ENCODE measurements at places on chromosomes 7 and 10.
A peak's percentile ranks its signal among the peaks of the same experiment; 100 is the strongest.

DNA sequence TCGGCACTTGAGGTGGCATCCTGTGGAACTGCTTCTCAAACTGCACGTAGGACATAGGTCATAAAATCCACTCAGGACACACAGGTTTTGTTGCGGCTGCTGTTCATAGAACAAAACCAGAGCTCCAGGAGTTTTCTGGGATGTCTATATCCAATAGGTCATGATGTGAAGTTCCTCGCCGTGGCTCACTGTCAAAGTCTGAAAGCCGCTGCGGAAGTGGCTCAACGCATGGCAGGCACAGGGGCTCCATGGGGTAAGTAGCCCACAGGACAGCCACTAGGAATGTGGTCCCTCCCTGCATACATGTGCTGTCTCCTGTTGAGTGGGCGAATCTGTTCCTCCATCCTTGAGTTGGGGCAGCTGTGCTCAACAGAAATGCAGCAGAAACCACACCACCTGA, 72.2 kb downstream of the PRKAG2 start:
- DNase-seq = no peak

DNA sequence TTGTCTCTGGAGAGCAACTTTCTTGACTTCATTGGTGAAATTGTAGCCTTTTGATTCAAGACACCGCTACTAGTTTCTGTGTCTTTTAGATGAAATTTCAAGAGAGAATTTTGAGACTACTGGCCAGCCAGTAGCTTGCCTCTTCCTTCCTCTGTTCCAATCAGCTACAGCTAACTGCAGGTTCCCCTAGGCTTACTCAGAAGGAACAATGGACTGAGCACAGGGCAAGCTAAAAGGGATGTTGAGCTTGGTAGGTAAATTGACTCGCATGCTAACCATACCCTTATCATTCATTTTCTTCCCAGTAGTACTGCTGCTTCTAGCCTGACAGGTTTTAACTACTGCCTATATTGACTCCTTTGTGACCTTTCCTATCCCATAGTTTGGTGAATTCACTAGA, 81.1 kb downstream of the RUNDC3B start:
- no peak for DNase-seq

DNA sequence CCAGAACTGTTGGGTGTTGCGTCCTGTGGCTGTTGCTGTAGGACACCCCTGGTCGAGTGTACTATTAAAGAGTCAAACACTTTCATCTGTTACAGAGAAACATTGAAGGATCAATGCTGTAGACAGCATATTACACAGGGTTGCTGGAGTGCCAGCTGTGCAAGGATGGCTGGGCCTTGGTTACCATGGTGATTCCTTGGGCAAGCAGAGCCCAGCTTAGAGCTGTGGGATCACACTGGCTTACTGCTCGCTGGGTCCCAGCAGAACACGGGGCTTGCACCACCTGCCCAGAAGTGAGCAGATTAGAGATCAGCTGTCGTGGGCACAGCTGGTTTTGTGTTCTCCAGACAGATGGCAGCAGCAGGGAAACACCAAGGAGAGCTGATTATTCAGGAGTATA, 76.0 kb downstream of the GPR141 start:
- no peak for DNase-seq

DNA sequence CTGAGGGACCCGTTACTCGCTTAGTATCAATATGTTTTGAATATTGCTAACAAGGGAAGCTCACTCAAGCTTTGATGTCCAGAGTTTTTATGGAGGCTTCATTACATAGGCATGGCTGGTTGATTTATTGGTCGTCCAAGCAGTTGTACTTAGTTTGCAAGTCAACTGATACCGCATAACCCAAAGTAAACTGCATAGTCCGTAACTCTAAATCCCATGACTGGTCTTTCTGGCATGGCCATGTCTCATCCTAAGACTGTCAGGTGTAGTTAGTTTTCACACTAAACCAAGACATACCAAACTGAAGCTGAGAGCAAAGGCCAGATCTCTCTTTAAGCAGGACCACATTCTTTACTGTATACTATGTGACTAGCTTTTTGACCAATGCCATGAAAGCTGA, 397.9 kb downstream of the TFEC start:
- DNase-seq = no peak

GRCh38 chr7:53697913-53698312, 662.5 kb downstream of the POM121L12 start:
- DNase-seq = no peak

DNA sequence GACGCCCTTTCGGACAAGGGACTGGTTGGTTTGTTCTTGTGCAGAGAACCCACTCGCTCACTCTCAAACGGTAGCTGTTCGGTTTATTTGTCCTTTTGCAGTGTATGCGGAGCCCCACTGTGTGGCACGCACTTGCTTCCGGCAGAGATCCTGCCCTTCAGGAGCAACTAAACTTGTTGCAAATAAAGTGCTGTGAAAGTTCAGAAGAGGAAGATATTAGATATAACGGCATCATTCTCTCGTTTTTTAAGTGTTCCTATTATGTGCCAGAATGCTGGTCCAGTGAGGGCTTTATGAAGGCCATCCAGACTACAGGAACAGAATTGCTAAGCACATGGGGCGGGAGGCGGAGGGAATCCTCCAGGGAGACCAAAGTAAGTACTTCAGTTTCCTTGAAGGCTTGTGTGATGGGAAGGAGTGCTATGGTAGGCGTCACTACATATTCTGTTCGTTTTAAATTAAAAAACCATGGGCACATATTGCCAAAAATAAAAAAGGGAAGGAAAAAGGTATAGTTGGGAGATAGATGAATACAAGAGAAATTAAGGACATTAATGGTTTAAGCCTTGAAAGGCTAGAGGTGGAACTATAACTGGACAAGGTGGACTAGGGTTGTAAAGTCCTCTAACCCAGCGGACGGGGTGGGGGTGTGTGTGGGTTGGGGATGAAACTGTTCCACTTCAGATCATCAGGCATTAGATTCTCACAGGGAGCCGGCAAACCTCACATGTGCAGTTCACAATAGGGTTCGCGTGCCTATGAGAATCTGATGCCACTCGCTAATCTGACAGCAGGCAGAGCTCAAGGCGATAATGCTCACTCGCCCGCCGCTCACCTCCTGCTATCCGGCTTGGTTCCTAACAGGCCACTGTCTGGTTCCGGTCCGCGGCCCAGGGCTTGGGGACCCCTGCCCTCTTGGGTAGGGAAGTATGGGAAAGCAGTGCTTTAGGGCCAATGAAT, 704 bp upstream of the ERLIN1 start:
- peak; percentile 42 for DNase-seq

GRCh38 chr7:28812616-28813015, 145.5 kb downstream of the TRIL start:
- no peak for DNase-seq

- DNase-seq = no peak
Observed at GRCh38 chr10:128102480-128103228, 23.6 kb downstream of the MKI67 start.

DNA sequence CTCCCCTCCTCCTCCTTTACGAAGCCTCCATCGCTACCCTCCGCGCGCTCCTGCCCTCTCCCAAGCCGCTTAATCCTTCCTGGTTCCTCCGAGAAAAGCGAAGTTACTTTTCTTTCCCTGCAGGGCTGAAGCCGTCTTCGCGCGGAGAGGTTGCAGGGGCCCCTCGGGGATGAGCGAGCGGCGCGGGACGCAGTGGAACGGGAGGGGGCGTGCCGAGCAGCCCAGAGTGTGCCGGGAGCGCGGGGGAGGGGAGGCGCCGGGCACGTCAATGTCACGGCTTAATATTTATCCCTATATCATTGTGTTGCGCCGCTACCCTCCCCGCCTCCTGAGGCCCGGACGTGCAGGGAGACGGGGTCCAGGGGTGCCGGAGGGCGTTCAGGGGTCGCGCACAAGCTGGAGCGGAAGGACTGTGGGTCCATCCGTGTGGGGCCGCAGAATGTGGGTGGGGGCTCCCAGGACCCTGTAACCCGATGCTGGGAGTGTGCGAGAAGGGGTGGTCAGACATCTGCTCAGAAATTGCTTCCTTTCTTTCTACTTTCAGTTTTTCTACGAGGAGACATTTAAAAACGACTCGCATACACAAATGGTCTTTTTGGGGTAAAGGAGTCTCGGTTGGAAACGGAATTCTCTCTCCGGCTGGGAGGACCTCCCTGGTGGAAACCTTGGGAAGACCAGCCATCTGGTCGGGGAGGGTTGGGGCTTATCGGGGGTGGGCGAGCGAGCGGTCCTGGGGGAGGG, 2.4 kb downstream of the CDK6 start:
- peak; percentile 84 for DNase-seq

DNA sequence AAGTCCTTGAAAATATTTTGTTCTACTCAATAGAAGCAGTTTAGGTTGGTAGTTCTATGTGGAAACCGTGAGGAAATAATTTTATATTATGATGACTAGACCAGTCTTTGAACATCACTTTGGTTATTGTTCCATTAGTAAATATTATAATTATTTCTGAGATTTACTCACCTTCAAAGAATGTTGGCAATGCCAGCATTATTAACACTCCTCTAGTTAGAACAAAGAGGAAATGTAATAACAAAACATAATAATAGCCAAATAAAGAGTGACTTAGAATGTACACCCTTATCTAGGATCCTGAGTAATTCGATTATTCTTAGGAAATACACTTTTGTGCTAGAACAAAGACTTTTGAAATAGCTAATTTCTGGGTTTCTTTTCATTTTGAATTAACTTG, 121.1 kb downstream of the CFTR start:
- DNase-seq = no peak

DNA sequence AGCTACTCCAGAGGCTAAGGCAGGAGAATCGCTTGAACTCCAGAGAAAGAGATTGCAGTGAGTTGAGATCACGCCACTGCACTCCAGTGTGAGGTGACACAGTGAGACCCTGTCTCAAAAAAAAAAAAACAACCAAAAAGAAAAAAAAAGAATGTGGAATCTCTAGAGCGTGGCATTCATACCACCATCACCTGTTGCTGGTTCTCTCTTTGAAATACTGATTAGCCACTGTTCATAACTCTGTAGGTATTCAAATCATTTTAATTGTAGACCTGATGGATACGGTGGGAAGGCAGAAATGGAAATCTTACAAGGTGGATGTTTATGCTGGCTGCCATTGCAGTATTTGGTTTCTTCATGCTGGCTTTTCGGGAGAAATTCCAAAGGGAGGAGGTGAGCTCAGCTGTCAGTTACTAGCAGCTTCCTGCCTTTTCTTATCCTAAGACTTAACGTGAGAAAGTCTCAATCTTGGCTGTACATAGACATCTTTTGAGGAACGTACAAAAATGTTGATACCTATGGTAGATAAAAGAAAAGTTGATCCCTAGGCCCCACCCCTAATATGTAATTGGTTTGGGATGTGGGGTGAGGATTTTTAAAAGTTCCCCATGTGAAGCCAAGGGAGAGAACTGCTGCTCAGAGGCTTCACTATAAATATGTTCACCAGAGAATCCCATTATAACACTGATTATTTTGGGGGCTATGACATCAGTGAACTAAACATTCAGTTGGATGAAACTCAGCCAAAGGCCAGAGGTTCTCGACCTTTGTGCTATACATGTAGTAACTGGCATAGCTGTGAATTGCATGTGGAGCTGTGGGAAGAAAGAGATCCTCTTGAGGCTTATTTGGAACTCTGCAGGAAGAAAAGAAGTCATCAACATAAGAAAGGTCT, 26.9 kb upstream of the MKLN1 start:
- DNase-seq = peak; percentile 10

- DNase-seq = no peak
Observed at GRCh38 chr10:8085251-8085650, 30.8 kb downstream of the GATA3 start.

GRCh38 chr10:133456041-133456951, 2.6 kb downstream of the SCART1 start:
- DNase-seq = no peak

GRCh38 chr7:127390186-127390816, 2.2 kb downstream of the ZNF800 start:
- DNase-seq = no peak

DNA sequence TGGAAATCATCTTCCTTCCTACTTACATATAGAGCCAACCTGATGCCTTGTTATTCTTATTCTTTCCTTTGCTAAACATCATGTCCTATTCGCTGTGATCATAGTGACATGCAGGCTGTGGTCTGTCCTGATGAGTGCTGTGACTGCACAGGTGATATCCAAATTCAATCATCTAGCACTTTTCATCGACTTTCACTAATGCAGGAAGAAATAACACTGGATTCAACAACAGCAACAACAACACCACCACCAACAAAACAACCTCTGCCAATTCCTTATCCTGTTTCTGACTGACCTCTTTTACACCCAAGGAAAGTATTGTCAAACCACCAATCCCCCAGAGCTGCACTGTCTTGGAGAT, 203.2 kb upstream of the PHYHIPL start:
- DNase-seq = no peak

DNA sequence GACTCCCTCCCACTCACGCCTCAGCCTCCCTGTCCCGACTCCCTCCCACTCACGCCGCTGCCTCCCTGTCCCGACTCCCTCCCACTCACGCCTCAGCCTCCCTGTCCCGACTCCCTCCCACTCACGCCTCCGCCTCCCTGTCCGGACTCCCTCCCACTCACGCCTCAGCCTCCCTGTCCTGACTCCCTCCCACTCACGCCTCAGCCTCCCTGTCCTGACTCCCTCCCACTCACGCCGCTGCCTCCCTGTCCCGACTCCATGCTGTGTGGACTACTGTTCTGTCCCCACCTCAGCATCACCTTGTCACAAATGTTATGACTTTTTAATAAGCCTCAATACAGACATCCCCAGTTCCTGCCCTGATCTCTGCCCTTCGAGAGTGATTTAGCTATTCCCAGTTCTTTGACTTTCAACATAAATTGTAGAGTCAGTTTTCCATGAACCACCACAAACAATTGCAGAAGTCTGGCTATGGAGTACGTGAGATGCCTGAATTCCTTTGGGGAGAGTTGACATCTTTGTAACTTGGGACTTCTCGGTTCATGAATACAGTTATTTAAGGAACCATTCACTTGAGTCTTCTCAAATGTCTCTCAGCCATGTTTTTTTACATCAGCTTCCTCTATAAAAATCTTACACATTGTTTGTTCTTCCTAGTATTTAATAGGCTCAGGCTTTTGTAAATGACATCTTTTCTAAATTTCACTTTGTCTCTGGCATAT, 71.9 kb downstream of the FOXL3 start:
- no peak for DNase-seq

GRCh38 chr7:154646126-154647013, 356.6 kb downstream of the PAXIP1 start:
- DNase-seq = peak; percentile 12

DNA sequence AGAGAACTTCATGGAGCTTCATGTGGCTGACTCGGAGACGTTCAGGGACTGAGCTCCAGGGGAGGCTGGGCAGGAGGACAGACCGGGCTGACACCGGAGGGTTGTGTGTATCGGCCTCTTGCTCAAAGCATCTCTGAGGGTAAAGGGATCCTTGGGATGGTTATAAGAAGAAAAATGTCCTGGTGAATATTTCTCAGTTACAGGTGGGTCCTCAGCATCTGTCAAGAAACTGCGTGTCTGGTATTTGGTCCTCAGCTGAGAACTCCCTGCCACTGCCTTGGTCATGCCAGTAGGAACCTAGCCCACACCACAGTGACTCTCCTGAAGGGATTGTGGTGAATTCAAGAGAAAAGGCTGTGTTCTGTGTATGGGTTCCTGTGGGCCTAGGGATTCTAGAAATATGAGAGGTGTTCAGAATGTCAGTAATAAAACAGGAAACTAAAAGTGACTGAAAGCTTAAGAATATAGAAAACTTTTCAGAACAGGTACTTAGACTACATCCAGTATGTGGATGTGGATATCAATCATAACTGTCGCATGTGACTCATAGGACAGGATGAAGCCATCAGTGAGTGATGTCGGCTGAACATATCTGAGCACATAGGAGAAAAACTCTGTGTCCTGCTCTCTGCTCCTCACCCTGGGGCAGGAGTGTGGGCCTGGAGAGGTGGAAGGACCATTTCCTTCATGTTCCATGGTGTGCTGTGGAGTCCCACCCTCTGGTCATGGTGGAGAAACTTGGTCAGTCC, 28.4 kb downstream of the MBL2 start:
- no peak for DNase-seq

Data from fibroblast of skin of abdomen (primary cell).